Renal cortex interstitium (tissue), 15 donors: ENCODE measurements at places on chromosomes 5 and 9. TPM values are rescaled to one million over a fixed set of nuclear protein-coding genes. Genes with fewer than 3 reads are reported as not detected.

The SPINK13 gene
- polyA plus RNA-seq, result 0.30 TPM

The ADGRD2 gene
- not detected for polyA plus RNA-seq

The CDH10 gene
- polyA plus RNA-seq, result 6.6 TPM

The CCNI2 gene
- 3.0 TPM for polyA plus RNA-seq

GRCh38 chr9:88959727-88960469 lies 31.4 kb upstream of the S1PR3 start:
- DNase-seq, result no peak

GRCh38 chr5:16283791-16284190 lies 104.2 kb upstream of the MARCHF11 start:
- DNase-seq, result no peak

DNA sequence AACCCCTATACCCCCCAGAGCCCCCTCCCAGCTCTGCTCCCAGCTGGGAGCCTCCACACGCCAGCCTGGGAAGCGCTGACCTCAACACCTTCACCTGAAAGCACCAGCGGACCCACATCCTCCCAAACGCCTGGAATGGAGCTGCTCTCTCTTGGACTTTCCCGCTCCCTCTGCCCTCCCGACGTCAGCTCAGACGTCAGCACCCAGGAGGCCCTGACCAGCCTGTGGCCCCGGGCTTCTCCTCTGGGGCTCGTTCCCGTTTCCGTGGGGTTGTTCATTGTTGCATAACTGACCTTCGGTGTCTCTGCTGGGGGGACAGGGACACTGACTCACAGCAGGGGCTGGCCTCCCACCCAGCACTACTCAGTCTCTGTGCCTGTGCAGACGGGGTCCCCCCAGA lies 35.0 kb upstream of the SLC6A3 start:
- DNase-seq, result no peak

- no peak for DNase-seq
Measured at GRCh38 chr5:115930630-115931337, 31.5 kb upstream of the LVRN start.

GRCh38 chr5:164376843-164377242 lies 871.4 kb downstream of the MAT2B start:
- DNase-seq, result no peak

GRCh38 chr5:78618303-78618702 lies 30.3 kb downstream of the LHFPL2 start:
- no peak for DNase-seq

DNA sequence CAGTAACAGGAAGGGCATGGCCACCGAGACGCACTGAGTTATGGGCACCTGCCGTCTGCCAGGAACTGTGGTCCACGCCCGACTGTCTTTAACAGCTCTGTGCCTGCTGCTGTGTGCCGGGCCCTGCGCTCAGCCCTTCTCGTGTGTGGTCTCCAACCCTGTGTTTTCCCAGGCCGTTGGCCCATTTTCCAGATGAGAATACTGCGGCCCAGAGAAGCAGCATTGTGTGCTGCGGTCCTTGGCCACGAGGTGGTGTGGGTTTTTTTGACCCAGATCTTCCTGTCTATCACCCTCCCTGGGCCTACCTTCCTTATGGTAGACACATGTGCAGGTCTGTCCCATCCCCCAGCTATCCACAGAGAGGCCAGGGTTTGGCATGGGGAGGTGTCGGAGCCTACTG lies 47.0 kb downstream of the RXRA start:
- no peak for DNase-seq

GRCh38 chr5:172690258-172691075 lies 49.4 kb downstream of the NEURL1B start:
- no peak for DNase-seq

- DNase-seq, result no peak
Measured at GRCh38 chr5:168881427-168882149, 302.4 kb upstream of the PANK3 start.

DNA sequence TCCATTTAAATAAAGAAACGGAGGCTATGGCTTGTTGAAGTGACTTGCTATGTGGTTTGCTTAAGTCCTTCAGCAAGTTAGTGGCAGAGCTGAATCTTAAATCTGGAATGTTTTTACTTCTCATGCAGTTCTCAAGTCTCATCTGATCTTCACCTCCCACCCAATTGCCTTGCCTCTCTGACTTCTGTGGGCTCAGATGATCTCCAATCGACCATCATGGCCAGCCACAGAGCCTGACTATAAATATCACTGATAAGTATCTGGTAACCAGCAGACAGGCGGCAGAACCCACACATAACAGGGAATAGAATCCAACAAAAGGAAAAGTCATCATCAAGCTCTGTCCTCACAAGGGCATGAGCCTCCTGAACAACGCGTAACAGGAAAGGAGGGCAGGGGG lies 149.9 kb downstream of the FAM114A2 start:
- no peak for DNase-seq

DNA sequence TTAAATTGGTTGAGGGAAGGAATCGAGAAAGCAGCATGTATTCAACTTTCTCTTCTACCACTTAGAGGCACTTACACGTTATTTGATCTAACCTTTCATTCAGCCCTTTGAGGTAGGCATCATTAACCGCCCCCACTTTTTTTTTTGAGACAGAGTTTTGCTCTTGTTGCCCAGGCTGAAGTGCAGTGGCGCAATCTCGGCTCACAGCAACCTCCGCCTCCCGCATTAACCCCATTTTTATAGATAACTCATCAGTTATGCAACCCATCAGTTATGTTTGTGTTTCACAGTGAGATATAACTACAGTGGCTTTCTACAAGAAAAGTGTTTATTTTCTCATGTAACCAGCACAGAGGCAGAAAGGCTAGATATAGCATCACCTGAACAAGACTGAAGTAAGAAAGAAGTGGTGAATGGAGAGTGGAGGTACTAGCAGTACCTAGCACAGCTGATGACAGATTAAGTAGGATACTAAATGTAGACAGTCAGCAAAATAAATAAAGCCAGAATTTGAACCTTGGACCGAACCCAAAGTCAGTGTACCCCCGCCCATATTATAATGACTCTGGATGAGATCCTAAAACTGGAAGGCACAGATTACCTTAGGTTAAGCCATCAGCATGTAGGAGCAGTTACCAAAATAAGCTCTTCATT lies 91.2 kb downstream of the PJA2 start:
- no peak for DNase-seq

DNA sequence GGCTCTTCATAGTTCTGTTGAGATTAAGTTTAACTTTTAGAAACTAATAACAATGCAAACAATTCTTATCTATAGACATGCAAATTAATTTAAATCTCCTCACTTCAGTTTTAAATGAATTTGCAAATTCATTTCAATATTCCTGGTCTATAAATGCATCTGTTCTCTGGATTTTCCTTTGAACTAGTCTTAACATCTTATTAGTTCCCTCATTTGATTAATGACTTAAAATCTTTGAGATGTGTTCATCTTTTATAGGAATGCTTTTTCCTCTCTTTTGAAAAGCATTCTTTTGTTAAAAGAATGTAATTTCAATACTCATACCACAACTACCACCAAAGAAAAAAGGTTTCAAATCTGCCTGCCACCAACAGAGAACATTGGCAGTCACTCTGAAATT lies 169.4 kb downstream of the RASEF start:
- DNase-seq, result no peak

GRCh38 chr5:96043446-96043845 lies 81.8 kb upstream of the ELL2 start:
- no peak for DNase-seq

GRCh38 chr9:90894986-90895687 lies 93.5 kb downstream of the SYK start:
- DNase-seq, result no peak
